ENCODE measurements at places on chromosomes 3 and 15.

- peak; percentile 41 for DNase-seq
Measured at GRCh38 chr15:63939531-63940130, 105.9 kb upstream of the HERC1 start.

DNA sequence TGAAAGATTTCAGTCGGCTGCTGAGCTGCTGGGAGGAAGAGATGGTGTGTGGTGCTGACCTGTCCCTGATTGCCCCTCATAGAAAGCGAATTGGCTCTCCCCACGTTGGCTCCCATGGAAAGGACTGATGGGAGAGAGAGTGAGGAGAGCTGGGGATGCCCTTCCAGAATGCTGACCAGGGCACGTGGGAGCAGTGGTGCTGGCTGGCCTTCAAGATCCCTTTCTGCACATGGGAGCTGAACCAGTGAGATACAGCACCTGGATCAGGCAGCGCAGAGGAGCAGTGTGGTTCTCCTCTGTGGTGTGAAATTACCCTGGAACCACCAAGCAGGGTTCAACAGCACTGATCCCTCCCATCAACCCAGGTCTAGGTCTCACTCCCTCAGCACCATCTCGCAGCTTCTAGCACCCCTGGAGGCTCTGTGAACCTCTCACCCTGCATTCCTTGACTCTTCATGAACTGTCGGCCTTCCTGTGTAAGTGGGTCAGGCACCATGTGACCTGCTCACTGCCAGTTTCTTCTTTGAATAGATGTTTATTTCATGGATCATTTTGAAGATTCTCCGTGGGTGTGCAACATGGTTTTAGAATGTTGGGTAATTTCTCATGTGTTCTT lies 55.7 kb downstream of the CACNA1D start:
- DNase-seq: no peak

- DNase-seq: no peak
Measured at GRCh38 chr3:157793745-157794144, 290.5 kb upstream of the VEPH1 start.

- peak; percentile 11 for DNase-seq
Measured at GRCh38 chr3:167653760-167654159, at the start of gene WDR49. Gene WDR49, minus strand, starts transcription at chr3:167653942. Its CDS starts 517 bp downstream, at chr3:167653425.

DNA sequence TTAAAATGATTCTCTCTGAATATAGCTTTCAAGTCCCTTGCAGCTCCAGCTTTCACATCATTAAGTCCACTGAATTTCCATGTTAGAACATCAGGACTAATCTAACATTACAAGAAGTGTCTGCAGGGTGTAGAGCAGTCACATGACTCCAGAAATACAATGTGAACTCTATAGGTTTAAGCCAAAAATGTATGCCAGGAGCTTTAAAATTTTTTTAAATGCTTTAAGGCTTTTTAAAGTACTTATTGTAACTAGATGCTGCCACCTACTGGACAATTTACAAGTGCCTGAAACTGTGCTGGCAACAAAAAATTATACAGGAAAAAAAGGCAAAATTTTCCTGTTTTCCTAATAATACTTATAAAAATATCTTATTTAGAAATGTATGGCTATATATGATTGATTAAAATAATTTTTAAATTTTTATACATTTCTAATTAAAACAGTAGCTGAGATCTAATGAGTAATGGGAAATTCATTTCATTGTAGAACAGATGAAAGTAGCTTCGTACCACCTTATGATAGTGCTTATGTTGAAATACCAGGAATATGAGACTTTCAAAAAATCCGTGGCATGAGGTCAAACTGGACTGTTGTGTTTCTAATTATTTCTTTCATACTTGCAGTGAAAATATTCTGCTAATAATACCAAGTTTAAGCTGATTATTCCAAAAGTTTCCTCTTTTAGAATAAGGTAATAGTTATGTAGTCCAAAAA lies 25.7 kb downstream of the FSIP1 start:
- no peak for DNase-seq

- DNase-seq: no peak
Measured at GRCh38 chr15:100245487-100245820, 96.3 kb downstream of the ADAMTS17 start.

- peak; percentile 54 for DNase-seq
Measured at GRCh38 chr3:188060840-188061544, 93.0 kb upstream of the LPP start.

DNA sequence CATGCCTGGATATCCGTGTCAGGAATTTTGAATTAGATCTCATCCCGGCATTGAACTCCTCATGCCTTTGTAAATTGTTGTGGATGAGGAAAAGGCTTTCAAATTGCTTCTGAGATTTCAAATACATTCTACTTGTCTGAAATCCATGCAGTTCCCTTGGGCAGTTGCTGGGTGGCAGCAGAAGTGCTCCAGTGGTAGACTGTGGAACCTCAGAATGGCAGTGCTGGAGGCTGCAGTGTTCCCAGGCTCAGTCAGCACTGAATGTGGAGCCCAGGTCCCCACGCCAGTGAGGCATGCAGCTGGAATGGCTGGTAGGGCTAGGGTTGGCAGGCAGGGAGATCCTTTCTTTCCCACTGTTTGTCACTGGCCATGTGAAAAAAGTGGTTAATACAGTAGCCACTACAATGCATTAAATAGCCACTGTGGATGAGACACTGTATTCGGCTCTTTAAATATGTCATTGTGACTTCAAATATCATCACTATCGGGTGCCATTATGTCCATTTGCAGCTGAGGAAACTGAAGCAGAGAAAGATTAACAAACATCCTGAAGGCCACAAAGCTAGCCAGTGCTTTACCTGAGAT lies 98.6 kb downstream of the TPRG1 start:
- DNase-seq: peak; percentile 43

GRCh38 chr3:182220013-182220412 lies 508.3 kb downstream of the SOX2 start:
- DNase-seq: no peak

GRCh38 chr15:85606738-85607137 lies 188.0 kb downstream of the KLHL25 start:
- no peak for DNase-seq

Measured in CD4-positive, alpha-beta T cell treated with Interleukin-4 for 1 hour (primary cell).